SK-N-SH treated with all-trans-retinoic acid at 6 μM for 48 hours (cell line): ENCODE measurements at places on chromosomes 1 and 21.

DNA sequence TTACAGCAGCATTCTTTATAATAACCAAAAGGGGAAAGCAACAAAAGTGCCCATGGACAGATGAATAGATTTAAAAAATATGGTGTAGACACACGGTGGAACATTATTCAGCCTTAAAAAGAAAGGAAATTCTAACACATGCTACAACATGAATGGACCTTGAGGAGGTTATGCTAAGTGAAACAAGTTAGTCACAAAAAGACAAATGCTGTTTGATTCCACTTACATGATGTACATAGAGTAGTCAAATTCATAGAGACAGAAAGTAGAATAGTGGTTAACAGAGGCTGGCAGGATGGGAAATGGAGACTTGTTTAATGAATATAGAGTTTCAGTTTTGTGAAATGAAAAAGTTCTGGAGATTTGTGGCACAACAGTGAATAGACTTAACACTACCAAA, 151.4 kb downstream of the CYYR1 start:
- no peak for ATAC-seq

GRCh38 chr1:6285336-6285735, 24.4 kb upstream of the GPR153 start:
- ATAC-seq, result no peak

- ATAC-seq, result peak; percentile 66
These were observed 997 bp downstream of the IFNAR2 start for GRCh38 chr21:33230545-33231324.

GRCh38 chr1:213773975-213774374, 213.8 kb upstream of the PROX1 start:
- ATAC-seq, result no peak

- no peak for ATAC-seq
These were observed 881.4 kb upstream of the B3GALT2 start for GRCh38 chr1:194067772-194068171.

GRCh38 chr1:151502859-151503780, 8.1 kb upstream of the CGN start:
- ATAC-seq, result no peak

DNA sequence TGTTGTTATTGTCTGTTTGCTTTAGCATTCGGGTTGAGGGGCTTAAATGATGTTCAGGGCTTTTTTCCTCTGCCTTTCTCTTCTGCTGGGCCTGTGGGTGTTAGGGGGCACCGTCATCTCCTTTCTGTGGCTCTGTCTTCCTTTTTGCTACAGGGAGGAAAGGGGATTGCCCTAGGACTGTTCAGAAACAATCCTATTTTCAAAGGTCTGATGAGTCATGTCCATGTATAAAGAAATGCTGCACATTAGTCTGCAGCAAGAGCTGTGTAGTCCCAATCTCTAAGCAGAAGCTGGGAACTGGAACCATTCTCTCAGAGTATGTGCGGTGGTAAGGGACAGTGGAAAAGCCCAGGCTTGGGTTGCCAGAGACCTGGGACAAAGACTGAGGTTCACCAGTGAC, 462.3 kb downstream of the OMA1 start:
- ATAC-seq, result no peak

DNA sequence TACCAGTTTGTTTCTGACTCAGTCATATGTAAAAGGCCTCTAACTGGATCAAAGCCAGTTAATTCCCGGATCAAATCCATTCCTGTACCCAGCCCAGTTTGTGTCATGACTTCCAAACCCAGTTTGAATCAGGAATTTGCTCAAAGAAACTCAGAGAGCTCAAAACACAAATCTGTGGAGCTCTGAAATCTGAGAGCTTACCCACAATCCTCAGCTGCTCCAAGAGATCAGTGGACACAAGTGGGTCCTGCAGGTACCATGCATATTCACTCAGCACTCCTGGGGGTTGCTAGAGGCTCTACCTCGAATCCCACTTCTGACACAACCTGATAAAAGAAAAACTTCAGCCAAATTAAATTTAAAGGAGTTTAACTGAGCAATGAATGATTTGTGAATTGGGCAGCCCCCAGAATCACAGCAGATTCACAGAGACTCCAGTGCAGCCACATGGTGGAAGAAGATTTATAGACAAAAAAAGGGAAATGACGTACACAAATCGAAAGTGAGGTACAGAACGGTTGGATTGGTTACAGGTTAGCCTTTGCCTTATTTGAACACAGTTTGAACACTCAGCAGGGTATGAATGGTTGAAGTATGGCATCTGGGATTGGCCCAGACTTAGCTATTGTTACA, 11.9 kb upstream of the MRPL55 start:
- no peak for ATAC-seq

DNA sequence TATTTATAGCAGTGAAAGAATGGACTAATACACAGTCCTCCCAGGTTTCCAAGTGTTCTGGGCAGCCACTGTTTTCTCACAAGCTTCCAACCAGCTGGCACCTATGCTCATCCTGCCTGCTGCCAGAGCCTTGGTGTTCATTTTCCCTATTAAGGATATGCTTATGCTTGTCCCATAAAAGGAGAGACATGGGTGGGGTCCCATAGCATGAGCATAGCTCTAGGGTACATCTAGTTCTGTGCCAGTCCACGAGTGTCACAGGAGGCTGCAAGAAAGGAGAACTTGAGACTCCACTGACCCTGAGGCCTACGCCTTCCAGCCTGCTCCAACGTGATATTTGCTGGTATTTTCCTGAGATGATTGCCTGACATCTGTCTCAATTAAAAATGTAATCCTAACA, 192.4 kb upstream of the PTGFR start:
- ATAC-seq, result no peak

DNA sequence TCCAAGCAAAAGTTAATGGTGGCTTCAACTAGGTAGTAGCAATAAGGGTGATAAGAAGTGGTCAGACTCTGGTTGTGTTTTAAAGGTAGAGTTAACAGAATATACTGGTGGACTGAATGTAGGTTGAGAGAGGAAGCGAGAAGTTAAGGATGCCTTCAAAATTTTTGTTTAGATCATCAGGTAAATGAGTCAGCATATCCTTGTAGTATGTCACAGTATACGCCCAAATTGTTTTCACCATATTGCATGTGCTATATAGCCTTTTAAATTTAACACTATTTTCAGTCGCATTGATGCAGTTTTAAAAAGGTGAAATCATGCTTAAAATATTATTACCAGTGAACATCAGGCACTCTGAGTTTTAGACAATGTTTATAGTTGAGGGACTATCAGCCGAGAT, 74.6 kb downstream of the RBM11 start:
- no peak for ATAC-seq

GRCh38 chr1:175192630-175193526, at the start of gene KIAA0040:
TSS of gene KIAA0040 (minus strand) at chr1:175192776. CDS start at chr1:175161013, 31,763 bp downstream.
- ATAC-seq, result peak; percentile 75

DNA sequence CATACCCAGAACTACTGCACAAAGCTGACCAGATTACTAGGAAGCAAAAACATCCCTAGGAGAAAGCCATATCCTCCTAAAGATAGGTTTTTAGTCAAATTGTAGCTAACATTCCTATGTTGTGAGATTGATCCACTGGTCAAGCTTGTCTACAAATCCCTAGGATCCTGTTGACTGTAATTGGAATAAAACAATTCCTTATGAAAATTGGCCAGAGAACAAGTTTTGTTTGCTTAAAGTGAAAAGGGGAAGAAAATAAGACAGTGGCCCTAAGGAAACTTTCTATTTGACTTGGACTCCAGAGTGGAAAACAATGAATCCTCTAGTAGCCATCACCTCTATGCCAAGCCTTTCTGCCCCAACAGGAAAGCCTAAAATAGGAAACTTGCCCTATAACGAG, 645.2 kb upstream of the USP24 start:
- ATAC-seq, result peak; percentile 19; the same call in 1 of the 3 replicates

DNA sequence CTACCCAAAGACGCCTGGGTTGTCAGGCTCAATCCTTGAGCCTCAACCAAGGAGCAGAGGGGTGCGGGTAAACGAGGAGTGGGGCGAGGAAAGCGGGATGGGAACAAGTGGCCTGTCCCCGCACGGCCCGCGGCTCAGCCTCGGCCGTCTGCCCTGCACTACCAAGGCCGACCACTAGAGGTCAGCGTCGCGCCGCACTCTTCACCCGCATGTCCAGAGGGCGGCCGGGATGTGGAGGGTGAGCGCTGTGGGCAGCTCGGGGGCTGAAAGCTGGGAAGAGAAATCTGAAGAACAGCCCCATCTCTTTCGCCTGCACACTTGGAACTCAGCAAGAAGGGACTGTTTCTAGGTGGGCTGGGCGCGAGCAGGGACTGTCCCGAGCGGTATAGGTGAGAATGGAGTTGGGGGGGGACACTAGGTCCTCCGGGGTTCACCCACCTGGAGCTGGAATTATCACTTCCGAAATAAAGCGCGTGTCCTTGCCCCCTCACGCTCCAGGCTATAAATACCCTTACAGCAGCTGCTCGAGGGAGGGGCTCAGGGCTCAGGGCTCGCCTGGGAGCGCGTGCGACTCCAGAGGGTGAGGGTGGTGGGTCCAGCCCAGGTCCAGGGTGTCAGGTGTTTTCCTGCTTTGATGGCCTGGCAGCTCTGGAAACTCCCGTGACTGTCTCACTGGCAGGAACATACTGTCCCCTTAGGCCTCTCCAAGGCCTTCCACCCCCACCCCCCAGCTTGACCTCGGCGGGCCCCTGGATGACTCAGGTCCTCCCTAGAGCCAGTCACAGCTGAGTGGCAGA, 9.8 kb downstream of the SLC30A2 start:
- peak; percentile 92 for ATAC-seq

DNA sequence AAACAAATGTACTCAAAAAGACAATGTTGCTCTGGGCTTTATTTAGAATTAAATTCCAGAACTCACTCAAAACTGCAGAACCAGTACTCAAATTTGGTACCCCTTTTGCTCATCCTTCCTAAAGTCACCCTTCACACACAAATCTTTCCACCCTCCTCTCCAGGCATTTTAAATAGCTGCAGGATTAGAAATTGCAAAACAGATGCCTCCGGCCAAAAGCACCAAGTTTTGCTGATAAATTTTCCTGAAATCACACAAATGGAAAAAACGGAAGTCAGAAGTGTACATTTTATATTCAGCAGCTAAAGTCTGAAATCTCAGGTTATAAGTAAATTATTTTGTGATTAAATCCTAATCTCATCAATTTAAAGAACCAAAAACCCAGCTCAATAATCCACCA, 147.0 kb downstream of the NRIP1 start:
- ATAC-seq, result no peak

DNA sequence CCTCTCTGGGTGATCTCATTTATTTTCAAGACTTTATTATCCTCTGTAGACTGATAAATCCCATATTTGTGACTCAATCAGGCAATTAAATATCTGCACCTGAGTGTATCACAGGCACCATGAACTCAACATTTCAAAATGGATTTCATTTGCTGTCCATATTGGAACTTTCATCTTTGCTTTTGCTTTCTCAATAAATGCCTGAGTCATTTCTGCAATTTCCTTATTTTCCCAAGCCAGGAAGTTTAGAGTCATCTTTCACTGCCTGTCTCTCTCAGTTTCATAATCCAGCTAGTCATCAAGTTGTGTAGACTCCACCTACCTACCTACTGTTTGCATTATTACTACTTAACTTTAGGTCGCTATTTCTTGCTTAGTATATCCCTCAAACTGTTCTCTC, 540.9 kb downstream of the LMO4 start:
- no peak for ATAC-seq

DNA sequence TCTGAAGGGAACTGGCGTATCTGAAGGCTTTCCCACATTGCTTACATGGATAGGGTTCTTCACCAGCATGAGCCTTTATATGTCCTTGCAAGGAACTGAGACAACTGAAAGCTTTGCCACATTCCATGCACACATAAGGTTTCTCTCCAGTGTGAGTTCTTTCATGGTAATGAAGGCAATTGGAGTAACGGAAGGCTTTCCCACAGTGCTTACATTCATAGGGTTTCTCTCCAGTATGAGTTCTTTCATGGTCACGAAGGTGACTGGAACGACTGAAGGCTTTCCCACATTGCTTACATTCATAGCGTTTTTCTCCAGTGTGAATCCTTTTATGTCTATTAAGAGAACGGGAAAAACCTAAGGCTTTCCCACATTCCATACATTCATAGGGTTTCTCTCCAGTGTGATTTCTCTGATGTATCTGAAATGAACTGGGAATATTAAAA, 15.0 kb downstream of the ZNF124 start:
- no peak for ATAC-seq

- ATAC-seq, result no peak
These were observed 128.3 kb downstream of the GABPA start for GRCh38 chr21:25863031-25863430.

GRCh38 chr1:225388372-225388771, 39.5 kb downstream of the LBR start:
- ATAC-seq, result no peak; the same call in 2 of the 3 replicates

DNA sequence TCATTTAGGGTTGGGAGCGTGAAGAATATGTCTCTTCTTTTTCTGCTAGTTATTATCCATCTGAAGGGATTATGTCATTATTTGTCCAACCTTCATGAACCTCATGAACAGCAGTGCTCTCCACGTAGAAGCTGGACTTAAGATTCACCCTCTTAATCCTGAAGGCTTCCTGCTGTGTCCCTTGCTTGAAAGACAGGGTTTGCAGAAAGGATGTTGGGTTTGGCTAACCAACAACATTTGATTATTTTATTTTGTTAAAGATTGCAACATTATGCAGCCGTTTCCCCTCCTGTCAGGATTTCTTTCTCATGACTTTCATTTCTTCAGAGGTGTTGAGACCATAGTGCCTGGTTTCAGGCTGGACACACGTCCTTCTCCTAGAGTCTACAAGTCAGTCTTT, 75.2 kb downstream of the NGF start:
- ATAC-seq, result no peak

DNA sequence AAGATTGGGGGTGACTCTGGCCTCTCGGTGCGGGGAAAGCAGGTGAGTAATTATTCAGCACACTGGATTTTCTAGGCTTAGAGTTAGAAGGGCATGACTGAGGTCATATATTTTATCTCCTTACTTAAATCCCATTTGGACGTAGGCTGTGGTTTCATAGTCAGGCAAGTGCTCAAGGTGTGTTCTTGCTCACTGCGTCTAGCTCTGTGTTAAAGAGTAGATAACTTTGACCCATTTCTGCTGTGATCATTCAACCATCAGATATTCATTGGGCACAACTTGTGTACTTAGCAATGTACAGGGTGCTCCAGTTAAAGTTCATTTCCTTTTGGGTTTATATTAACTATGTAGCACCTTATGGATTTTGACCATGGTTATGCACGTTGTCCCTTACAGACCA, 14.6 kb downstream of the PFKFB2 start:
- no peak for ATAC-seq

GRCh38 chr21:33199100-33199464, 30.7 kb upstream of the IFNAR2 start:
- no peak for ATAC-seq

- ATAC-seq, result no peak
These were observed 6.0 kb upstream of the LIN28A start for GRCh38 chr1:26404641-26405040.

GRCh38 chr1:41508290-41508689, 23.8 kb upstream of the EDN2 start:
- no peak for ATAC-seq

GRCh38 chr1:34806396-34806795, 13.6 kb downstream of the GJA4 start:
- ATAC-seq, result peak; percentile 25; the same call in 1 of the 3 replicates

DNA sequence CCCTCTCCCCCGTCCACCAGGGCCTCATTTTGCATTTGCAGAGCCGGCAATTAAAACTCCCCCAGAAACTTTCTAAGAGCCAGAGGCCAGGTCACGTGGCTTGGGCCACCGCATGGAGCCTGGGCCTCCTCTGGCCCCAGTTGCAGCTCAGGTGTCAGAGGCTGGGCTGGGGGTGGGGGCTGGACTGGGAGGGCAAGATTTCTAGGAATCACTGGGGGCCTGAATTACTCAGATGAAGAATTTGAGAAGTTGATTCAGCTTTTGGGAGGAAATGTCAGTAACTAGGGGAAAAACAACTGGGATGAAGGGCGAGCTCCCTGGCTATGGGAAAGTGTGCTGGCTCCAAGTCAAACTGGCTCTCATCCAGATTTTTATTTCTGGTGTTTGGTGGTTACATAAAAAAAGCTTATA, 151.0 kb downstream of the CDC7 start:
- ATAC-seq, result no peak
